ENCODE measurements at places on chromosomes 4 and X. TPM values are rescaled to one million over a fixed set of nuclear protein-coding genes. Genes with fewer than 3 reads are reported as not detected.

The TCEAL7 gene
- total RNA-seq = 3.6 TPM

The IL13RA1 gene
- 28.1 TPM for total RNA-seq

The ENPEP gene
- 0.07 TPM for total RNA-seq

The NLRP2B gene
- not detected for total RNA-seq

The FAM9B gene
- total RNA-seq = not detected

The PABPC1L2B gene
- not detected for total RNA-seq

The DCX gene
- not detected for total RNA-seq

The GPC3 gene
- 6.9 TPM for total RNA-seq

The F9 gene
- not detected for total RNA-seq

The PCDH19 gene
- total RNA-seq = 0.07 TPM

The HSFX2 gene
- total RNA-seq = not detected

The AADAT gene
- total RNA-seq = 4.4 TPM

The STK32B gene
- not detected for total RNA-seq

The RASSF6 gene
- 6.4 TPM for total RNA-seq

The GK gene
- 3.6 TPM for total RNA-seq

The CYLC1 gene
- not detected for total RNA-seq

The TTC29 gene
- not detected for total RNA-seq

The IL21 gene
- total RNA-seq = not detected

The XAGE5 gene
- total RNA-seq = not detected

The AFM gene
- total RNA-seq = not detected

The SPANXA1 gene
- total RNA-seq = not detected

The RPL34 gene
- total RNA-seq = 862 TPM

The TCEAL8 gene
- 83.1 TPM for total RNA-seq

The KIAA1210 gene
- total RNA-seq = not detected

The GPR101 gene
- total RNA-seq = not detected

The POLN gene
- total RNA-seq = 0.37 TPM

The OTC gene
- not detected for total RNA-seq

The GLUD2 gene
- total RNA-seq = 0.14 TPM

The MAGEB10 gene
- total RNA-seq = not detected

The MAGEA8 gene
- not detected for total RNA-seq

The MAOA gene
- total RNA-seq = 65.2 TPM

The MAGEB1 gene
- total RNA-seq = not detected

The PPP2R2C gene
- total RNA-seq = 1.2 TPM

The CNOT6L gene
- total RNA-seq = 12.5 TPM

The IL3RA gene
- not detected for total RNA-seq
